Thoracic aorta (tissue), 2 donors: ENCODE measurements at places on chromosomes 7 and 10.
A peak's percentile ranks its signal among the peaks of the same experiment; 100 is the strongest.

- DNase-seq: no peak
These were observed 81.3 kb downstream of the CDK6 start for GRCh38 chr7:92754919-92755581.

GRCh38 chr10:132239126-132240031 is 52.6 kb downstream of the DPYSL4 start:
- no peak for DNase-seq

- DNase-seq: no peak
These were observed 24.5 kb upstream of the MRC1 start for GRCh38 chr10:17784688-17785087.

DNA sequence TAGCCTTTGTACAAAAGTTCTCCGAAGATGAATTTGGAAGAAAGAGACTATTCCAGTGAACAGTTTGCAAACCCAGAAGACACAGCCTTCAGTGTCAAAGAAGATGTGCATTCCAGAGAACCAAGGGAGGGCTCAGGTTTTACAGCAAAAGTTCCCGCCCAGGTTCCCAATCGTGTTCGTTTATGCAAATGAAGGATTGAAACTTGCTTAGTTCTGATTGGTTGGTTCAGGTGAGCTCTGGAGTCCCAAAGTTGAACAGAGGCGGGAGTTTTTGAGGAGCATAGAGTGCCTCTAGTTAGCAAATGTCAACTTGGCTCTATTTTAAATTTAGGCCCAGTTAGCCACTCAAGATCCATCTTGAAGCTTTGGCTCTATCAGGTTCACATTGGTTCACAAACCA is 51.3 kb downstream of the TMEM270 start:
- DNase-seq: no peak

DNA sequence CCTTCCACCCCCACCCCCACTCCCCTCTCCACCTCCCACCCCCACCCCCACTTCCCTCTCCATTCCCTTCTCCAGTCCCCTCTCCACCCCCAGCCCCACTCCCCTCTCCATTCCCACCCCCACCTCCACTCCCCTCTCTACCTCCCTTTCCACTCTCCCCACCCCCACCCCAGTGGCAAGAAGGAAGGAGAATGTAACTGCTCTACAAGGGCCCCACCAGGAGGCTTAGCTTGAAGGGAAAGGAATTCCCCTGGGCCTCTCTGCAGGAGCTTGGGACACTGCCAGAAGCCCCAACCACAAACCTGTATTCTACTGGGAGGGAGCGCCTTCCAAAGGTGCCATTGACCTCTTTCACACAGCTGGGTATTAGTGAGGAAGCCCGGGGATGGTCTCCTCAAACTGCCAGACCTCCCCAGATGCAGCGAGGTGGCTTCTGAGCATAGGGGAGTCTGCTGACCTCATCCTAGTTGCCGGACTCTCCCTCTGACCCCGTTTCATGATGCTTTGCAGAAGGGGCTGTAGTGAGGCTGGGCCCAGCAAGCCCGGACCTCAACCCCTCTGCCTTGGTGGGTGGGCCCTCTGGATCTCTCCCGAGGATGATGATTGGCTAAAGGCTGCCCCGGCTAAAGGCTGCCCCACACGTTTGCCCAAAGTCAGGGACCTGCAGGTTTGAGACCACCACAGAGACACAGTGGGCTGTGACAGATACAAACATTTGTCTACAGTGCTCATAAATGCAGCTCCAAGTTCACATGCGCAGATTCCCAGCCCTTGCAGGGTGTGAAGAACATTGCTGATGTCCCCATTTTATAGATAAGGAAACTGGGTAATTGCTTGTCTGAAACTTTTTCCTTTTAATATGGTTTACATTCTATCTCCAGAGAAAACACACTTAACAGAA is 2.9 kb downstream of the DEPP1 start:
- DNase-seq: no peak

DNA sequence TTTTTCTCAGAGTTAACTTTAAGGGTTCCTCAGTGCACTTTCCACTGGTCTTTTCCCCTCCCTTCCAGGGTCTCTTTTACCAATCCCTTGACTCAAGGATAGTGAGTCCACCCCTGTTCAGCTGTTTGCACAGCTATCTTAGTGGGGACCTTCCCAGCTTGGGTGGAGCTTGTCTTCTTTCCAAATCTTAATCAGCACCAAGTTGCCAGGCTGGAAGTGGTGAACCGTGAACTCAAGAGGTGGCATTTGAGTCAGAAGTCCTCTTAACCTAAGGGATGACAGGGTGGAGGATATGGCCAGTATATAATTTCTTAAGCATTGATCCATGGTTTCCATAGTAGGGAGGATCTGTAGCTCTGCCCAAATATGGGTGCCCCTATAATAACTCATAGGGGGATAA is 25.0 kb downstream of the MAPK8 start:
- DNase-seq: no peak

- DNase-seq: peak; percentile 31
These were observed 319.8 kb upstream of the PHYHIPL start for GRCh38 chr10:58856508-58857240.

- DNase-seq: no peak
These were observed 45.3 kb downstream of the PDLIM1 start for GRCh38 chr10:95245425-95246055.

DNA sequence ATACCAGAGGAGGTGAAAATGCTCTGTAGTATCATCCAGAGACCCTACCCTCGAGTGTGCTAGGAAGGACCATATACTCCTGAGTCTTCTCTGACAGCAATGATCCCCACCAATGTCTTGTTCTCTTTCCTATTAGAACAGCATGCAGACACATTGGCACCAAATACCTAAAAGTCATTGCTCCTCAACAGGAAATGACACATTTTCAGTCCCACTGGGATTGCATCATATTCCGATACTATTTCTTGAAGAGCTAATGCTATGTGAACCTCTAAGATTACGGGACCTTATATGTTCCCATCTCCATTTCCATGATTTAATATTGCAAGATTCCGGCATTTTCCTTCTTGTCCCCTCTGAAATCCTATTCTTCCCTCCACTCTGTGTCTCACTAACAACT is 177.4 kb downstream of the NRP1 start:
- no peak for DNase-seq

GRCh38 chr7:15561835-15562234 is at the start of gene AGMO:
AGMO (minus strand) TSS chr7:15562015.
- DNase-seq: peak; percentile 5

DNA sequence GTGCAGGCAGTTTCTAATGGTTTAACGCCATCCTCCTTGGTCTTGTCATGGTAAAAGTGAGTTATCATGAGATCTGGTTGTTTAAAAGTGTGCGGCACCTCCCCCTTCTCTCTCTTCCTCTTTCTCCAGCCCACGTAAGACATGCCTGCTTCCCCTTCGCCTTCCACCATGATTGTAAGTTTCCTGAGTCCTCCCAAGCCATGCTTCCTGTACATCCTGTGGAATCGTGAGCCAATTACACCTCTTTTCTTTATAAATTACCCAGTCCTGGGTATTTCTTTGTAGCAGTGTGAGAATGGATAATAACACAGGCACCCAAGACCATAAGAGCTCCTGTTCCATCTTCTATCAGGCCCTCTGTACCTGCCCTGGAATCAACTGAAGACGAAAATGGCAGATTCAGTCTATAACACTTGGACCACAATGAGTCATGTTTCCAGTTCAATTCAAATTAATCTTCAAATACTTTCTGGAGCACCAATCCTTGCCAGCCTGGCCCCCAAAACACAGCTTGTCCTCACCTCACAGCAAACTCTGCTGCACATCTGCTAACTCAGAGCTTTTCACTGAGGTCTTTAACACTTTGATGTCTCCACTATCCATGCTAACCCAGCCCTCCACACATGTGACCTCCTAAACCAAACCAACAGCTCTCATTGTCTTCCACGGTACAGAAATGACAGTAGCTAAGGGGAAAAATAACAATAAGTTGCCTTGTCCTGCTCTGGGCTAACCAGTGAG is 73.2 kb downstream of the SFMBT2 start:
- DNase-seq: no peak

DNA sequence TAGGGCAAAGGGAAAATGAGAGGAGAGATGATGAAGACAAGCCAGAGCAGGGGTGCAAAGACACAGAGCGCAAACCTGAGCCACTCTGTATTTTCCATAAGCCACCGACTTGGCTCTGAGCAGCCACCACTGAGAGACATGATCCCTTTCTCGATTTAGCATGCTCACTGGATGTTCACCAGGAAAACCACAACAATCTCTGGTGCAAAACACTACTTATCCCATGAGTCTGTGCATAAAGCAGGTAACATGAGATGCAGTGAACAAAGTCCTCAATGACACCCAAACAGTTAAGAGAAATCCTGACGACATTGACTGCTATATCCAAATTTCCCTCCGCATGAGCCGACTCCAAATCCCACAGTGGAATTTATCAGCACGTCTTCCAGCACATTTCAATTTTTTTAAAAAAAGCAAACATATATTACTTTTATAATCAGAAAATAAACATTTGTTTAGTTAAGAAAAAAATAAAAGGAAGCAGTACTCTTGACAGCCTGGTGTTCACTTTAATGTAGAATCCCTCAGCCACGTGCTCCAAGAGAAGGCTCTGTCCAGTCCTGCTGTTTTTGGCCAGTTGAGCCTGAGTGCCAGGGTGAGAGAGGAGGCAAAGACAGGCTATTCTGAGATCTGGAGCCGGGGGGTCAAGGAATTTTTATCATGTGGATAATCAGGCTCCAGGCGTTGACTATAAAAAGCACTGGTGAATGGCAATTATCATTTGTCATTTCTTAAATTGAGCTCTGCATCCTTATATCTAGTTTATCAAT is 238.4 kb downstream of the KCNMA1 start:
- no peak for DNase-seq

DNA sequence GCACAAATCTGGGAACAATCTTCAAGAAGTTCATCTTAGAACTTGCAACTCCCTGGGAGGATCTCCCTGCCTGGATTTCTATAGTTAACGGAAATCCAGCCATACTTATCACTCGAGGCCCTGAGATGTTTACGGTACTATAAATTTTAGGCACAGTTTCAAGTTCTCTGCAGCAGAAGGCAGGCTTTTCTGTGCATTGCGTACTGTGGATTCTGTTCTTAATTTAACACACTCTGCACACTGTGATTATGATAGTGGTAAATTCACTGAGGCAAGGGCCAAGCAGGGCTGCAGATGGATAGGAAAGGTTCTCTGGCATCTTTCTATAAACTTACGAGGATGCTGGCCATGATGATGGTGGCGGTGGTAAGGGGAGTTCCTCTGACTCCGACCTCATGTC is 10.6 kb downstream of the INHBA start:
- no peak for DNase-seq

- DNase-seq: no peak
These were observed 178.0 kb downstream of the ADARB2 start for GRCh38 chr10:1559311-1559710.

DNA sequence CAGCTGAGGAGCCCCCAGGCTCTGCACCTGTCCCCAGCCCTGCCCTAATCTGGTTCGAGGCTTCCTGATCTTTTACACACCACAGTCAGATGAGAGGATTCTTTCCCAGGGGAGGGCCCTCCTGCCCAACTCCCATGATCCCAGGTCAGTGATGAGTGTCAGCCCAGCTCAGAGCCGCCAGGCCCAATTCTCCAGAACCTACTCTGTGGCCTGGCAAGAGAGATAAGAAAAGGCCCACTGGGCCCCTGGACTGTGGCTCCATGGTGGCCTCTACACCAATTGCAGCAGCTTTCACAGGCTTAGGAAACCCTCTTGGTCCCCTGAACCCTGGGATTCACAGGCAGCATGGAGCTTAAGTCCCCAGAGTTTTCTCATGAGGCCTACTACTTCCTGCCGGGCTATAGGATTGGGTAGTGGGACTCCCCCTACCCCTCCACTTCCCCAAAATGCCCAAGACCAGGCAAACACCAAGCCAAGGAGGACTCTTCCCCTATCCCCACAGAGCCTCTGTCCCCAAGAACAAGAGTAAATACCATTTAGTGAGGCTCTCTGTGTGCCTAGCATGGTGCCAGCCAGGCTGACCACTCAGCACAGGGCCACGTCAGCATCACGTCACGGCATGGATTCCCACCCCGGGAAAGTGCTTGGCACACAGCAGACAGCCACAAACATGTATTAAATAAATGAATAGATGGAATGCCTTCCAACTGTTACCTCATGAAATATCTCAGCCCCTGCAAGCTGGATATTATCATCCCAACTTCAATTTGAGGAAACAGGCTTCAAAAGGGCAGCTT is 100.0 kb downstream of the GRID1 start:
- no peak for DNase-seq

DNA sequence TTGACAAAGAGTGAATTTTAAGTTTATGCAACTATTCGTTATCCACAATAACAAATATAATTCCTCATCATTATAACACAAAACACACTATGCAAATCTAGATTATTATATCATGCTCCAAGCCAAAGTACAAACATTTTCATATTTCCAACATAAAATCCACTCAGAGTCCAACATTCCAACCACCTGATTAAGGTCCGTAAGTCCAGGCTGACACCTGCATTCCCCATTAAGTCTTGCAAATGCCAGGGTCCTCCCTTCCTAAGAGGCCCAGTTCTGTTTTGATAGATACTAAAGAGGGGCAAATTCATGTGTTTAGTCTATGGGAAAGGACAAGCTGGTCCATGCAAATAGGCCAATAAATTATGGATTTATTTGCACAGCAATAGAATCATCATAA is 206.1 kb downstream of the POU6F2 start:
- DNase-seq: no peak

DNA sequence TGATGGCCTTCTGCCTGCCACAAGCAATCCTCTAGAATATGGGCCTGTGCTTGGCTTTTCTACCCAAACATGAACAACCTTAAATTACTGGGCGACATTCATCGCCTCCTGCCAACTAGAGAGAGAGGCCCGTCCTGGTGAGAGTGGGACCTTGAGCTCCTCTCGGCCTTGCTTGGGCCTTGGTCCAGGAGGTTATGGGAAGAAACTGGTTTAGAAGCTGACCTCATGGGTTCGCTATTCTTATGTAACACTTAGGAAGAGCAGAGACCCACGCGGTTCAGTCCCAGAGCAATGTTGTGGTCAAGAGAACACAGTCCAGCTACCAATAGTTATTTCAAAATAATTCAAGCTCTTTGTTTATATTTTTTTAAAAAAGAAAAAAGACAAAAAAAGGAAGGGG is 176.3 kb upstream of the ZNF32 start:
- peak; percentile 58 for DNase-seq

DNA sequence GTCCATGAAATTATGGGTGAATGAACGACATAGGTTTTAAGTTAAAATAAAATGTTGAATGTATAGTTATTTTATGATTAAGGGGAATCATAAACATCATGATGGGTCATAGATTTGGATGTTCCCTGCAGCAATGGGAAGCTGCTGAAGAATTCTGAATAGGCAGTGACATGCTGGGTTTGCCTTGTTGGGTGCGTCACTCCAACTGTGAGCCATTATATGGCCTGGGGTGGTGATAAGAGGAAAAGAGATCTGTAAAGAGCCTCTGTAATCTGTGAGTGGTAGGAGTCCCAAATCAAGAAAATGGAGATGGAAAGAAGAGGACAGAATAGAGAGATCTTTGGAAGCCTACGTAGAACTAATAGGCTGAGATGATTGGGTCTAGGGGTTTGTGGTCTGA is 58.1 kb upstream of the GPR26 start:
- DNase-seq: no peak
